Smooth muscle cell of bladder (primary cell): ENCODE measurements at places on chromosomes 3 and 15. TPM values are rescaled to one million over a fixed set of nuclear protein-coding genes. Genes with fewer than 3 reads are reported as not detected.

The CEP152 gene
- 4.7 and 8.0 TPM in 2 replicates for total RNA-seq

The CRABP1 gene
- total RNA-seq: not detected in 2 replicates

The C3orf62 gene
- total RNA-seq: 0.85 and 1.7 TPM in 2 replicates

The LMAN1L gene
- not detected in 2 replicates for total RNA-seq

The TRIM42 gene
- not detected in 2 replicates for total RNA-seq

The CTXN2 gene
- total RNA-seq: not detected in 2 replicates

The GP9 gene
- total RNA-seq: not detected in 2 replicates

The DPPA2 gene
- total RNA-seq: not detected in 2 replicates

The RHOA gene
- 401 and 422 TPM in 2 replicates for total RNA-seq

The SEMA3B gene
- total RNA-seq: 16.5 and 31.8 TPM in 2 replicates

The TICRR gene
- total RNA-seq: 0.28 and 0.92 TPM in 2 replicates

The CCR8 gene
- total RNA-seq: not detected in 2 replicates

The ACKR2 gene
- 0.09 and 0.28 TPM in 2 replicates for total RNA-seq

The ZFYVE19 gene
- total RNA-seq: 17.0 and 20.1 TPM in 2 replicates

The CA12 gene
- total RNA-seq: 42.1 and 108 TPM in 2 replicates

The LRRC49 gene
- 11.5 and 12.9 TPM in 2 replicates for total RNA-seq

The CCR9 gene
- total RNA-seq: not detected in 2 replicates

The C3orf20 gene
- total RNA-seq: under 0.01 and 0.09 TPM in 2 replicates

The CLDN18 gene
- not detected in 2 replicates for total RNA-seq

The PFN2 gene
- total RNA-seq: 170 and 184 TPM in 2 replicates

The LZTFL1 gene
- 15.4 and 17.0 TPM in 2 replicates for total RNA-seq

The ITIH1 gene
- total RNA-seq: 0.14 and 0.18 TPM in 2 replicates

The SPG11 gene
- 69.7 and 78.7 TPM in 2 replicates for total RNA-seq

The EPHA3 gene
- total RNA-seq: 3.9 and 5.7 TPM in 2 replicates

The PLSCR5 gene
- total RNA-seq: not detected in 2 replicates

The STARD9 gene
- 3.7 and 4.0 TPM in 2 replicates for total RNA-seq

The MCF2L2 gene
- total RNA-seq: 0.14 and 0.37 TPM in 2 replicates

The TMEM42 gene
- total RNA-seq: 22.8 and 28.2 TPM in 2 replicates

The PLSCR2 gene
- not detected in 2 replicates for total RNA-seq

The TRPC1 gene
- 31.4 and 38.5 TPM in 2 replicates for total RNA-seq

The ACTC1 gene
- total RNA-seq: not detected in 2 replicates

The CCDC13 gene
- total RNA-seq: 0.74 and 1.1 TPM in 2 replicates

The CD200 gene
- total RNA-seq: 4.0 and 4.8 TPM in 2 replicates

The FAM219B gene
- total RNA-seq: 37.1 and 37.2 TPM in 2 replicates

The CCK gene
- 0.14 TPM in 1 of 2 replicates, not detected in the other for total RNA-seq

The XYLB gene
- total RNA-seq: 3.1 and 4.1 TPM in 2 replicates

The MCTP2 gene
- 8.7 and 20.1 TPM in 2 replicates for total RNA-seq

The GNB4 gene
- total RNA-seq: 51.2 and 52.0 TPM in 2 replicates

The ASB7 gene
- 14.2 and 14.4 TPM in 2 replicates for total RNA-seq

The ZDHHC23 gene
- 0.74 and 0.85 TPM in 2 replicates for total RNA-seq

The COLQ gene
- total RNA-seq: 0.28 and 0.46 TPM in 2 replicates

The AADAC gene
- total RNA-seq: 11.3 and 16.1 TPM in 2 replicates

The LRTM1 gene
- not detected in 2 replicates for total RNA-seq

The GPD1L gene
- total RNA-seq: 5.4 and 8.0 TPM in 2 replicates

The ASB14 gene
- under 0.01 TPM in 1 of 2 replicates, not detected in the other for total RNA-seq

The TNFAIP8L3 gene
- total RNA-seq: 10.0 and 14.2 TPM in 2 replicates

The FGD5 gene
- 0.14 and 0.37 TPM in 2 replicates for total RNA-seq

The FOXL2 gene
- total RNA-seq: not detected in 2 replicates

The ISLR gene
- 79.9 and 157 TPM in 2 replicates for total RNA-seq

The GOLGA8T gene
- total RNA-seq: 0.14 TPM in 1 of 2 replicates, not detected in the other
